ENCODE measurements at places on chromosomes 11 and 22.

DNA sequence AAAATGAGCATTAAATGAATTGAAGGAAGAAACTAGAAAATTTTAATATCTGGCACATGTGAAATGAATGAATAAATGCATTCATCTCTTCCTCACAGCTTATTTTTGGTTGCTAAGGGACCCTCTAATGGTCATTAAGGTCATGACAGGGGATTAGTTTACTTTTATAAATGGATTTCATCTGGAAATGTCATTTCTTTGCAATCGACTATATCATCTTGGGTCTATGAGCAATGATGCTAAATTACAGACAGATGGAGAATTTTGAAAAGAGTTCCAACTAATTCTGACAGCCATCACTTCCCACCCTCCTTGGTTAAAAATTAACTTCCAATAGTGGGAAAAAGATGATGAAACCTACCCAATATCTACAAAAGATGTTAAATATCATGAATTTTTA, 98.0 kb downstream of the KIF18A start:
- no peak for DNase-seq

DNA sequence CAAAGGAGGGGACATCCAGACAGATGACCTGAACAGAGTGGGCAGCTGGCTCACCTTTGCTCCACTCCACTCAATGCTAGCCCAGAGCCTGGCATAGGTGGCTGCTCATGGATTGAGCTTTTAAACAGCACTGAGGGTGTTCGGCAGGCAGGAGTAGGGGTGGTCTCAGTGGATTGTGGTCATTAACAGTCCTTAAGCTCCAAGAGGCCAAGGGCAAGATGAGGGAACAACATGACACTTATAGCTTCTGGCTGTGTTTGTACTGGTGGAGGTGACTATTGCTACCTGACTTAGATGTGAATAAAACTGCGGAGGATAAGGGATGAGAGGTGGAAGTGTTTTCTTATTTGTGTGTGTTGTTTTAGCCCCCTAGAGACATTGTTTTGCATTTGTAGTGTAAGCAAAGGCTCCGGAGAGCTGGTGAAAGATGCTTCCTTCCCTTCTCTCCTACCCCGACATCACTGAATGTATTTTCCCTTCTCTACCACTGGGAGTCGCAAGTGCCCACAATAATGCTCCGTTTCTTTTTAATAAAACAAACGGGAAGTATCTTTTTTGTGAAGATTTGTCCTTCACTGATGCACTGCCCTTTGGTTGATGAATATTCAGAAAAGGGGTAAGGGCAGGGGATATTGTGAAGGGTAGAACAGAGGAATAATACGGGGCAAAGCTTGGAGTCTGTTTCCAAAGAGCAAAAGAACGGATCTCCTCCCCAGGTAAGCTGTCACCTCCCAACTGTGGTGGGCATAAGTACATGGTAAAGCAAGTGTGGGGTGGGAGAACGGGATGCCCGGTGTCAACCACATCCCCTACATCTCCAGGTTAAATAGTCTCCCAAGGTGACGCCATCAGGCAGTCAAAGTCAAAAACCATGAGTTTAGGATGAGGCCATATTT, 27.5 kb upstream of the MTNR1B start:
- DNase-seq, result peak; percentile 74

- DNase-seq, result no peak
Measured at GRCh38 chr11:71530602-71531001, 3.5 kb downstream of the KRTAP5-7 start.

GRCh38 chr22:17536269-17536668, 27.0 kb upstream of the SLC25A18 start:
- no peak for DNase-seq

DNA sequence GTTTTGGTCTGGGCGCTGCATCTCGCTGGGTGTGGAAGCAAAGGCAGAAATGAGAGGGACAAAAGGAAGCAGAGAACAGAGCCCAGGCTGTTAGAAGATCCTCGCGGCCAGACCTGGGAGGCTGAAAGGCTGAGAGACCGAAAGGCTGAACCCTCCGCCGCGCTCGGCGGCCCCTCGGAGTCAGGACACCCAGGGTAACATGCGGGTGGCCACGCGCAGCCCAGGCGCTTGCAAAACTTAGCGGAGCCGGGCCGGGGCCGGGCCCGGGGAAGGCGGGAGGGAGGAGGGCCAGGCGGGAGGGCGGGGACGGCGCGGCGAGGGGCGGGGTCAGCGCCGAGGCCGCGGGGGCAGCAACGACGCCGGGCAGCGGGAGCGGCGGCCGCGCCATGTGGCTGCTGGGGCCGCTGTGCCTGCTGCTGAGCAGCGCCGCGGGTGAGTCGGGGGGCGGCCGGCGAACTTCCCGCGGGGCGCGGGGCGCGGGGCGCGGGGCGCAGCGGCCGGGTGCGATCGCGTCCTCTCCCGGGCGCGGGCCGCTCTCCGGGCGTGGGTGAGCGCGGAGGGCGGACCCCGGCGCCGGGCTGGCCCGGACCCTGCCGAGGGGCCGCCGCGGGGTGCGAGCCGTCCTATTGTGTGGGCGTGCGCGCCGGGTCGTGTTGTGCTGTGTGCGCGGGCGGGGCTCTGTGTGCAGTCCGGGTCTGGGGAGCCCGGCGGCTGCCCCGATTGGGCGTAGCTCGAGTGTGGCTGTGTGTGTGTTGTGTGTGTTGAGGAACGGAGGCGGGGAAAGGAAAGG, at the start of gene LDLRAD3:
Gene LDLRAD3 (plus strand): TSS at position 350 of the 790 bp plus-strand sequence. CDS start 37 bp downstream, at position 387.
- DNase-seq, result peak; percentile 93

DNA sequence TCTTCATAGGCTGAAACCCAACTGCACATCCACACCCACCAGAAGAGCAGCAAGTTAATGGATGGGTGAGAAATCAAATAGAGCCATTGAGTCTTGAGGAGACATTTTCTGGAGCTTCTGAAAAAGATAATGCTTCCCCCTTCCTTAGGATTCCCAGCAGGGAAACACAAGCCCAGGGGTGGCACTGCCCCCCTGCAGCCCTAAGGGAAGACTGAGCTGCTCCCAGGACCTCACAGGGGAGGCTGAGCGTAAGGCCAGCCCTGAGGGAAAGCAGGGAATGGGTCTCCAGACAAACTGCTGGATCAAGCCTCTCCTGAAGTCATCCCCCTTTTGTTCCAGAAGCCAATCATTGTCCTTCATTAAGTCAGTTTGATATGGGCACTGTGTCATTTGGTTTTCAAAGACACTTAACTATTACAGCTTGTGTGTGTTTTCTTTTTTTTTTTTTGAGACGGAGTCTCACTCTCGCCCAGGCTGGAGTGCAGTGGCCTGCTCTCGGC, 15.1 kb downstream of the LTO1 start:
- no peak for DNase-seq

DNA sequence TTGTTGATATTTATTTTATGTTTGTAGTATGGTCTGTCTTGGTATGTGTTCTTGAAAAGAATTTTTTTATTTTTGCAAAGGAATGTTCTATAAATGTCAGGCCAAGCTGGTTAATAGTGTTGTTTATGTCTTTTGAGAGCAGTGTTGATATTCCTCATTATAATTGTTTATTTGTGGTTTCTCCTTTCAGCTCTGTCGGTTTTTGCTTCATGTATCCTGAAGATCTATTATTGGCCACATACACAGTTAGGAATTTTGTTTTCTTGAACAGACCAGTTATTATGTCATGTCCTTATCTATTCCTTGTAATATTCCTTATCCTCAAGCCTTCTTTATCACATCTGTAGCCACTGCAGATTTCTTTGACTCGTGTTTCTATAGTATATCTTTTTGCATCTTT, 56.5 kb downstream of the PDHX start:
- DNase-seq, result peak; percentile 55
